ENCODE measurements at places on chromosomes 4 and X.

GRCh38 chr4:158807691-158808090 is 38.9 kb downstream of the FNIP2 start:
- DNase-seq = no peak

DNA sequence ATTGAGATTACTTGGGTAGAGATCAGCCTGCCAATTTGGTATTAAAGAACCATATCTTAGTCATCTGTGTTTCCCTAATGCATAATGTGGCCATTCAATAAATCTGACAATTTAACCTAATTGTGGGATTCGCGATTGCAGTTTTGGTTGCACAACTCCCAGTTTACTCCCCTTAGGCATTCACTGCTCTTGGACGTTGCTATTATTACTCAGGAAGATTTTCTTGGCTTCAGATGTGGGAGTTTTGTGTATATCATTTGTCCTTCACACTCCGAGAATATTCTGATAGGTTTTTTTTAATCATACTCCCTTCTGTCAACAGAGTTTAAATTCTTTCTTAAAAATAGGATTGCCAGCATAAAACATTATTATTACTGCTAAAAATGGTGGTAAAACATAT is 22.0 kb upstream of the TRPC3 start:
- no peak for DNase-seq

GRCh38 chr4:82429728-82430192 is 502 bp downstream of the HNRNPDL start:
- no peak for DNase-seq

- no peak for DNase-seq
Observed at GRCh38 chrX:4547213-4547836, 833.9 kb upstream of the PRKX start.

DNA sequence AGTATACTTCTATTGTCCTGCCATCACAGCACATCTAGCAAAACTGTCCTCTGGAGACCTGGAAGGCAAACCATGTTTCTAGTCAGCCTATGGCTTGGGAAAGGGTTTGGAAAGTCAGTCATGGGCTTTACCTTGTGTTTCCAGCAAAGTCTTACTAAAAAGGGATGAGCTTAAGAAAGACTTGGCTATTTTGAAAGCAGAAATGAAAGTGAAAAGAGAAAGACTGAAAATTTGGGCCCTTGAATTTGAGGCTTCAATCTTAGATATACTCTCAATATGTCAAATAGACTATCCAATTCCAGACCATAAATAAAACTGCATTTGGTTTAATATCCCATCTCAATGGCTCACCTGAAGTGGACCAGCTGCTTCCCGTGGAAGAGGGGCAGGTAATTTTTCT is 127.9 kb downstream of the ZNF330 start:
- no peak for DNase-seq

DNA sequence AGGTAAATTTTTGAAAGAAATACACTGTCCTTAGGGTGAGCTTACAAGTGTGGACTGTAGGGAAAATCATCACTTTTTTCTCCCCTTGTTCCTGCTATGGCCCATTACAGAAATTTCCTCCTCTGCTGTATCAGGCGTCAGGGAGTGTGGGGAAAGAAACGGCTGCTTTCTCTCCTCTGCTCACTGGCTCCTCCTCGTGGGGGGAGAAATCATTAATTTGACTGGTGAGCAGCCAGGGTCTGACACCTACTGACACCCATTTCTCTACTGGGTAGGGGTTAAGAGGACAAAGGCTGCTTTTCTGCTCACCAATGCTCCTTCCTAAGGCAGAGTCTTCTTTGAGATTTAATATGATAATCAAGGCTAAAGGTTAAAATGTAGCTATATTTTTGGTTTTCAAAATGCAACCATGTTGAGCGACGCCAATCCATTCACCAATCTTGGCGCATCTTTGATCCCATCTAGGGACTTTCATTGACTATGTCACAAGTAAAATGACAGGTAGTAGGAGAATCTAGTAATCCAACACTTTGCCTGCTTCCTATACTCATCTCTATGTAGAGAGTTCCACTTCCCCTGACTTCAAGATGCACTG is 25.1 kb downstream of the SETD7 start:
- no peak for DNase-seq

GRCh38 chrX:41491267-41492004 is 44.3 kb downstream of the NYX start:
- DNase-seq = no peak

GRCh38 chr4:22686141-22686540 is 6.6 kb upstream of the GBA3 start:
- no peak for DNase-seq

DNA sequence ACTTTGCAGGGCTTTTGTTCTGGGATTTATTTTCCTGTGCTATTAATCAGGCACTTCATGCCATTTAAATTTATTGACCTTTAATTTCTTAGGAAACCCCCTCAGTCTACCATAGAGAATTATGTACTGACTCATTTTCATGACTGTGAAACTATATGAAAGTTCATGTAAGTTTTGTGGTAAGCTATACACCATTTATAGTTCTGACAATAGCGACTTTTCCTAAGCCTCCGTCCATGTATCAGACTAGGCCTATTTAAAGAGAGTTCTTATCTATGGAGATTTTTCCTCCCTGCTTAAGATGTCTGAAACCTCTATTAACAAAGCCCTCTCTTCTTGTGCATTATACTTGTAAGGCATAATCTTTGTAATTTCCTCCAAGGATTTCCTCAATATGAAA is 111.6 kb downstream of the AFF2 start:
- DNase-seq = no peak

DNA sequence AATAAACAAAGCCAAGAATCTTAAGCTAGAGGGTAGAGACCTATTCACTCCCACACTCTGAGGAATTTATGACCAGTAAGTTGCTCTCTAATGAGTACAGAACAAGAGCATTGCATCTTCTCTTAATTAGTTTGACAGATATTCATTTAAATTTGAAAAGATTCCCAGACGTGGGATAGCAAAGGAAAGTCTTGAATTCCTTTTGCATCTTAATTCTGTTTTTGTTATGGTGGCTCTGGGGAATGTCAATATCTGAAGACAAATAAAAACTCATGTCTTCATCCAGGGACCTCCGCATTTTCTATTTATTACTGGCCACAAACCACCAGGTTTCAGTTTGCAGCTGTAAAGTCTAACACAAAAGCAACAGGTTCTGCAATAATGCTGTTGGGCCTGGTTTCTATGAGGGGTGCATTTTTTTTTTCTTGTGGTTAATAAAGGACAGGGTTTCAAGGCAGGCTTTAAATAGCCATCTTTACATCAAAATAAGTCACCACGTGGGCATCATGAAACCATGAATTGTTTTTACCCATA is 172.3 kb downstream of the SHROOM3 start:
- DNase-seq = no peak

- DNase-seq = no peak
Observed at GRCh38 chr4:38866973-38867477, 581 bp upstream of the FAM114A1 start.

GRCh38 chrX:53305219-53305995 is 24.0 kb upstream of the IQSEC2 start:
- DNase-seq = no peak

DNA sequence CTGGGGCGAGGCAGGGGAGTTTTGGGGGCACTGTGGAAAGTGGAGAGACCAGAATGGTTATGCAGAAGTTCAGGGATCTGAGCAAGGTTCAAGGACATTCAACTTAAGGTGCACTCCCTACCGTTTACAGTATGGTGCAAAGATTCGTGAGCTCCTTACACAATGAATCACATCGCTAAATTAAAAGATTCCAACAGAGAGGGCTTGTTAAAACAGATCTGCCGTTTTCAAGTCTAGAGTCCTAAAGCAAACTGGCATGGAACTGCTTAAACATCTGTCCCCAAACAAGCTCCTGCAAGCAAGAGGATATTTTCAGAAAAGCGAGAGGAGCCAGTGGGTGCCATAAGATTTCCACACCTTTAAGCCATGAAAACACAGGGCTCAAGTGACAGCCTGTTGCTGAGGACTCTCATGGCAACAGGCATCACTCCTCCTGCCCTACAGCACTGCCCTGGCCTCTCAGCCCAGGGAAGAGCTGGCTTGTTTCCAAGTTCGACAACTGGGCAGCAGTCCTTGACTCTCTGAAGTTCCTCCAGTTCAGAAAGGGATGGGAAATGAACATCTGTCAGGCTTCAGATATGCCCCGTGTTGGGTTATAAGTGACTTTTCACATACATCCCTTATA is 10.0 kb downstream of the FAM184B start:
- DNase-seq = no peak

GRCh38 chr4:106775636-106776035 is 260.5 kb downstream of the DKK2 start:
- DNase-seq = no peak

DNA sequence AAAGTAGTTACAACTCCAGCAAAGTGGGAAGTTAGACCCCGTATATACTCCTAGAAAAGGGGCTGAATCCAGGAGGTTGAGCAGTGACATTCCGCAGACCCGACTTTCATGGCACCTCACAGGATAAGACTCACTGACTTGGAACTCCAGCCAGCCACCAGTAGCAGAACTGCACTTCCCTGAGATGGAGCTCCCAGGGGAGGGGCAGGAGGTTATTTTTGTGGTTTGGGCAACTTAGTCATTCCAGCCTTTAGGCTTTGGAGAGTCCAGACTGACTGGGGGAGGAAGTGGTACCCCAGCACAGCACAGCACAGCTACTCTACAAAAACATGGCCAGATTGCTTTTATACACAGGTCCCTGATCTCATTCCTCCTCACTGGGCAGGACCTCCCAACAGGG is 319.1 kb downstream of the PCDH19 start:
- no peak for DNase-seq

GRCh38 chr4:181046809-181047208 is 1196.4 kb upstream of the TENM3 start:
- DNase-seq = no peak

DNA sequence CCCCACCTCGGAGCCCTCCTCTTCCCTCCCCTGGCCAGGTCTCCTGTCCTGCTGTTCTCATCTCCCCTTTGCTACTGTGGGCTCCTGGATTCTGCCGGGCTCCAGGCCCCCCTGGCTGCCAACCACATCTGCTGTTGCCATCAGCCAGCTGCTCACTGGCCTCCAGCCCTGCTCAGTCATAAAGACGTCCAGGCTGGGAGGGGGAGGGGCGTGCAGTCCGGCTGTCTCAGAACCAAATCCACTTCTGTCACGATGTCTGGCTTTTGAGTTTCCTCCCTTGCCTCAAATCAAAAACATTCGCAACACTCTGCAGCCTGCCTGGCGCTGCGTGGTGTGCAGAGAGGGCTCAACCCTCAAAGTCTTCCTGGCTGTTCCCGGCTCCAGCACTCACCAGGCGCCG is 7.1 kb downstream of the RASL11B start:
- no peak for DNase-seq

DNA sequence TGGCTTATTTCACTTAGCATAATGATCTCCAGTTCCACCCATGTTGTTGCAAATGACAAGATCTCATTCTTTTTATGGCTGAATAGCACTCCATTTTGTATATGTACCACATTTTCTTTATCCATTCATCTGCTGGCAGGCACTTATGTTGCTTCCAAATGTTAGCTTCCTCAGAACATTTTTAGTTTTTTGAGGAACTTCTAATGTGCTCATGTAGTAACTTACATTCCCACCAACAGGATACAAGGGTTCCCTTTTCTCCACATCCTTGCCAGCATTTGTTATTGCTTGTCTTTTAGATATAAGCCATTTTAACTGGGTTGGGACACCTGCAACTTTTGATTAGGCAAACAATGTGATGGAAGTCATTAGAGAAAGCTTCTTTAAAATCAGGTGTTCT is 454.2 kb downstream of the NLGN4X start:
- DNase-seq = no peak

DNA sequence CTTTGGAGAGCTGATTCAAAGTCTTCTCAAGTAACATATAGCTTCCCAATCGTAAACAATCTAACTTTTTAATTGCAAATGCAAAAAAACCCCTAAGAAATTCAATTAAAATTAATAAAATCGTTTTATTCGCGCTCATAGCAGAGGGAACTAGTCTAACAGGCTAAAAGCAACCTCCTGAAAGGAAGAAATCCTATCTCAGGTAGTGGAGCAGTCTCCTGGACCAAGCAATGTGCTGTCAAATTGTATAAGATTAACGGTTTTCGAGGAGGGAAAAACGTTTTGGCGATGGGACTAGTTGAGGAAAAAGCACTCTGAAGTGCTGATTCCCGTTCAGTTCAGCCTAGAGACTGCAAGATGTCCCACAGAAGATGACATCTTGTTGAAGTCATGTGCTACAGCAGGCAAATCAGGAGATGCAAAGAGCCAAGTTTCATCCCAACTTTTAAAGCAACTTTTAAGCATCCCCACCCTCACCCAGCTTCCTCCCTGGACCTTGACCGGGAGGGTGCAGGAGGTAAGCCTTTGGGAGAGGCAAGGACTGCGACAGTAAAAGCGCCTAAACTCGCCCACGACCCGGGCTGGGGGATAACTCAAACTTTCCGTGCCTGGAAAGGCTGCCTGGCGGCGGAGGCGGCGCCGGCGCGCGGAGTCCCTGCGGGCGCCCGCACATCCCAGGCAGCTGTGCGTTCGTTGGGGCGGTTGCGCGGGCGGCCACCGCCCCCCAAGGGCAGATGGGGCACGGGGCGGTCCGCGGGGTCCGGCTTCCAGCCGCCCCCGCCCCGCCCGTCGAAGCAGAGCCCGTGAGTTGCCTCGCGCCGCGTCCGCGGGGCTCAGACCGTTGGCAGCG is 784 bp downstream of the MAP7D3 start:
- DNase-seq = no peak

DNA sequence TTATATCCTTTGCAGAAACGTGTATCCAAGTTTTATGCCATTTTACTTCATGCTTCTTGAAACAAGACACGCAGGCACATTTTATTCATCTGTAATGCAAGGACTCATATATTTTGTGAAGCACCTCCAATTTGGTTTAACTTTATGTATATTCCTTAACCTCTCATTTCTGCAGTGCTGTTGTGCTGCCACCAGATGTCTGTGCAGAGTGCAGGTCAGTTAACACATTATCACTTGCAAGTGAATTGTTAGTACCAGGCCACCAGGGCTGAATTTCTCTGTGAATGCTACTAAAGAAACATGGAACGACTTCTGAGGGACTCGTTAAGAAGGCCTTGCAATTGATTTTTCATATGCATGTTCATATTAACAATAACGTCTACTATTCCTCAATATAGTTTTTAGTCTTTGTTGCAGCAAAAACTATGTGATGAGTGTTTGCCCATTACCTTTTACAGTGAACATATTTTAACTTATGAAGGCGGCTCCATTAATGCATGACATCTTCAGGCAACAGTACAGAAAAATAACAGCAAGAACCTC is 770.3 kb downstream of the NLGN4X start:
- DNase-seq = no peak

- DNase-seq = no peak
Observed at GRCh38 chrX:149467461-149467860, 37.6 kb downstream of the IDS start.

DNA sequence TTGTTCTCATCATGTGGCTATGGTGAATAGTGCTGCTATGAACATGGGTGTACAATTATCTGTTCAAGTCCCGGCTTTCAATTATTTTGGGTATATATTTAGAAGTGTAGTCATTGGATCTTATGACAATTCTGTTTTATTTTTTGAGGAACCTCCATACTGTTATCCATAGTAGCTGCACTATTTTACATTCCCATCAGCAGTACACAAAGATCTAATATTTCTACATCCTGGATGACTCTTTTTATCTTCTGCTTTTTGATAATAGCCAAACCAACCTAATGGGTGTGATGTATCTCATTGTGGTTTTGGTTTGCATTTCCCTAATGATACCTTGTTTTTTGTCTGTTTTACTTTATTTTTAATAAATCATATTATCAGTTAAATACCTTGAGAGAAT is 12.9 kb upstream of the IL13RA1 start:
- no peak for DNase-seq
